Endothelial cell (in vitro differentiated cells): ENCODE measurements at places on chromosomes 3 and 15.

- no peak for DNase-seq
These were observed 306.5 kb upstream of the SLITRK3 start for GRCh38 chr3:165502707-165503106.

DNA sequence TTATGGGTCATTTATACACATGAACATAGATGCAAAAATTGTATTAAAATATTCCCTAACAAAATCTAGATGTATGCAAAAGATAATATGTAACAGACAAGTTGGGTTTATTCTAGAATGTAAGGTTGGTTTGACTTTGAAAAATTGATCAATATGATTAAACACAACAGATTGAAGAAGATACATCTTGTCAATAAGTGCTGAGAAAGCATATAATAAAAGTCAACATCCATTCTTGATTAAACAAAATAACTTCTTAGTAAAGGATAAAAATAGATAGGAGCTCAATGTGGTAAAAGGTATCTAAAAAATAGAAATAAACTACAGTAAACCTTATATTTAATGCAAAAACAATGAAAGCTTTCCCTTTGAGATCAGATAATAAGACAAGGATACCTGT is 38.3 kb downstream of the CCDC39 start:
- no peak for DNase-seq

DNA sequence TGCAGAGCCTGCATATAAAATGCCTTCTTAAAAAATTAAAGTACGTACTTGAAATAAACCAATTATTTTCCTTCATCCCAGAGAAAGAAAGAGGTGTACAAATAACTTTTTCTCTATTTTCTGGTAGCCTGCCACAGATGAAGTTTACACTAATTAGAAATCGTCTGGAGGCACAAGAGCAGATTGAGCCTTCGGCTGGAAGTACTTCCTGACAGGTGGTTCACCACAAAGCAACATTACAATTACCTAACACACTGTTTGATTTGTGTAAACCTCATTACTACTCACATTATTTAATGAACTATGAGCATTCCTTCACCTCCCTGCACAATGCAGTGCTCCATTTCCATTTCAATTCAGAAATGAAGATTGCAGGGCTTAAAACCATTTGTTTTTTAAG is 856.1 kb downstream of the SI start:
- no peak for DNase-seq

DNA sequence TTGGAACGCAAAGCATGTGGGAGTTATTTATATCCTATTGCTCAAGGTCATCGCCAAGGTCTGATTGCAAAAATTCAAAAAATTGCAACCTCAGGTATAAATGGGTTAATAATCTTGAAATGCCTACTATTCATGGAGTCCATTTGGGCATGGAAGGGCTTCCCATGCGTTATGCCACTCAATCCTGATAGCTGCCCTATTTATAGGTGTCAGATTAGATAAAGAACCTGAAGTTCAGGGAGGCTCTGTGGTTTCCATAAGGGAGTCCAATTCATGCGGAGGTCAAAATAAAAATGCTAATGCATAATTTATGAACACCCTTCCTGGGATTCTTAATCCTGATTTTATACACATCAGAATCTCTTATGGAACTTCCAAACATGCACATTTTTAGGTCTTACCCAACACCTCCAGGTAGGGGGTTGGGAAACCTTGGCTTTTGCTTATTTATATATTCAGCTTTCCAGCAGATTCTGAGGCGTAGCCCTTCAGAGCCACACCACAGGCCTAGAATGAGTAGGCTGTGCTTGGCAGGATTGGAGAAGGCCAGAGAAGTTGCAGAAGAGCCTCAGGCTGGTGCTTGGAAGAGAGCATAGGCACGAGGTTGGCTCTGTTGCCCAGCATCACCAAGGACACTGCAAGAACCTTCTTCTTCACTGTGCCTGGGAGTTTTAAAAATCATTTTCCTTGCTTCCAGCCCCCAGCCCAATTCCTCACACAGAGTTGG is 324.4 kb upstream of the CFAP20DC start:
- DNase-seq: no peak

DNA sequence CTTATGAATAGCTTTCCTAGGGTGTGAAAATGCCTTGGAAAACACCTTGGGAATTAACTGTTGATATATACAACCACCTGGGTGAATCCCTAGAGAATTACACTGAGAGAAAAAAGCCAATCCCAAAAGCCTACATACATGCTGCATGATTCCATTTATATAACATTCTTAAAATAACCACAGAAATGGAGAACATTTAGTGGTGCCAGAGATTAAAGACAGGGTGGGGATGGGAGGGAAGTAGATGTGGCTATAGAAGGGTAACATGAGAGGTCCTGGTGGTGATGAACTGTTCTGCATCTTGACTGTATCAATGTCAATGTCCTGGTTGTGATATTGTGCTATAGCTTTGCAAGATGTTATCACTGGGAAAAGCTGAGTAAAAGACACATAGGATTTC is 291.0 kb downstream of the CLSTN2 start:
- no peak for DNase-seq

- DNase-seq: no peak
These were observed 50.8 kb upstream of the CTNNB1 start for GRCh38 chr3:41148478-41148877.

GRCh38 chr3:50972029-50972428 is 297.3 kb downstream of the DOCK3 start:
- DNase-seq: no peak

- DNase-seq: no peak
These were observed 226.2 kb upstream of the ST8SIA2 start for GRCh38 chr15:92167451-92167850.

GRCh38 chr3:10753964-10754363 is 62.1 kb upstream of the SLC6A11 start:
- peak; percentile 89 for DNase-seq

GRCh38 chr3:72336114-72336651 is 512.1 kb downstream of the SHQ1 start:
- no peak for DNase-seq

DNA sequence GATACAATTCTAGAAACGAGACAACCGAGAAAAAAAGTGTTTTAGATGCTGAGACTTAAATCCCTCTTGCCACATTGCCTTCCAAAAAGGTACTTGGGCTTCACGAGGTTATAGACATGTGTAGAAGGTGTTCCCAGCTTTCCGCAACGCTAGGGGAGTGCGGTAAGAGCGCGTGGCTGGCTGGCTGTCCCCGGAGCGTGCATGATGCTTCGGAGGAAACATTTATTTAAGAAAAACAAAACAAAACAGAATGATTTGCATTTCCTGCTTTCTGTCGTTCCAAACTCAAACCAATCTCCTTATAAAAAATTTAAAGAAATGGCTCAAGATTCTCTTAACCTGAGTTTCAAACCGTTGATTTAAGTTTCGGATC is 841 bp downstream of the SLC6A20 start:
- DNase-seq: no peak

DNA sequence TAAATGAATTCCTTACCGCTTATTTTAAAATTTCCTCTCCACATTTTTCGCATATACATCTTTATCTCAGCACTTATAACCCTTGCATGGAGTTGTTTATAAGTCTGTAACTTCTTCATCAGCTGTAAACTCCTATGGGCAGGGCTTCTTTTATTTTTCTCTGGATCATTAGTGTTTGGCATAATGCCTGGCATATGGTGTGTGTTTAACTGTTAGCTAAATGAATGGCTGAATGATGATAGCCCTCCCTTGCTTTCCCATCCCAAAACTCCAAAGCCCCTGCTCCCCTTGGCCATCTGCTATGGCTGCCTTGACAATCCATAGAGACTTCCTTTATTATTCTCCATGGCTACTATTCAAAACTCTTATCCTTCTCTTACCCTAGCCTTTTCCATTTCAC is 48.1 kb upstream of the SEMA6D start:
- no peak for DNase-seq

DNA sequence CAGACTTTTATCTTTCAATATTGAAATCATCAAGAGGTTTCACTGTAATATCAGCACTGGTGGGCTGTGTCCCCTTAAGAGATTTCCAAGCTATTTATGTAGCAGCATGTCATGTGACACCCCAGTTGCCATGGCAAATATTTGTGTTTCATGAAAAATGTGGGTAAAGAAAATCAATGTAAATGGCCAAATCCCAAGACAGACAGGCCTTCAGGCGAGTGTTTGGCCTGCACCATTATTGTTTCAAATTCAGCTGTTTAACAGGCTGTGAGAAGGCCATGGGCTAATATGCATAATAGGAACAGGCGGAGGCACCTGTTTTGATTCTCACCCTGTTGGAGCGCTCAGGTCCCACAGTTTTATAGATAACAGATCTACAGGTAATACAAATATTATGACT is 104.2 kb downstream of the IQCH start:
- DNase-seq: no peak

DNA sequence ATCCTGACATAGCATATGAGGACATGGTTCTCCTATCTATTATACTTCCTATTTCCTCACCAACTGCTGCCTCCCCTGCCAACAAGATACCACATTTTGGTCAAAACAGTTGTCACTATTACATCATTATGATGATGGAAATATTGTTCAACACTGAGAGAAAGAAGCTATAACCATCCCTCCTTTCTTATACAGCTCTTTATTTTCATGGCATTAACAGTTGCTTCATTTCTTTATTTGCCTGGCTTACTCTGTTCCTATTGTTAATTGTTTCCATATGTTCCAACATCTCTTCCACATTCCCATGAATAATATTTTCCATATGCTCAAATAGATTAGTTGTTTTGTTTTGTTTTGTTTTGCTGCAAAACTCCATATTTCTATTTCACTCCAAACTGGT is 40.8 kb upstream of the FILIP1L start:
- DNase-seq: no peak

DNA sequence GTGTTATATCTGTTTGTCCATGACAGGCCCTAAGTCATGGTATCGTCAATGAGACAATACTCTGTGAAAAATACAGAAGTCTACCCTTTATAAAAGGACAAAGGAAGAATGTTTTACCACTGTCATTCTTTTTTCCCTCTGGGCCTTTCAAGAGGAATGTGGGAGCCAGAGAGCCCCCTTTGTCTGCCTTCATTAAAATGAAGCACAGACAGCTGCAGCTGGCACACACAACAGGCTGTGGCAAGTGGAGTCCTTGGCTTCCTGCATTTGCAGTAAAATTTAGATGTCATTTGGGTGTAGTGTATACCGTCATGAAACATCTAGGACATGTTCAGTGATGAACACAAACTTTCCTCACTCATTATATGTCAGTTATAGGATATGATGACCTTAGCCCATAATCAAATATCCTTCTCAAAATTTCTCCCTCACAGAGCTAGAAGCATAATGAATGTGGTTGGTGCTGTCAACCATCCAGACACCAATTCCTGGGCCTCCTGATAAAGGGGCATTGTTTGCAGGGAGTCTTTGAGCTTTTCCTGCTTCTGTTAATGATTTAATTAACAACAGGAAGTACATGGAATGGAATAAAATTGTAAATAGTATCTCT is 76.4 kb downstream of the DHX36 start:
- no peak for DNase-seq

GRCh38 chr3:167876620-167877281 is 141.2 kb downstream of the SERPINI1 start:
- no peak for DNase-seq

GRCh38 chr15:77173487-77173886 is 102.6 kb upstream of the TSPAN3 start:
- DNase-seq: no peak

DNA sequence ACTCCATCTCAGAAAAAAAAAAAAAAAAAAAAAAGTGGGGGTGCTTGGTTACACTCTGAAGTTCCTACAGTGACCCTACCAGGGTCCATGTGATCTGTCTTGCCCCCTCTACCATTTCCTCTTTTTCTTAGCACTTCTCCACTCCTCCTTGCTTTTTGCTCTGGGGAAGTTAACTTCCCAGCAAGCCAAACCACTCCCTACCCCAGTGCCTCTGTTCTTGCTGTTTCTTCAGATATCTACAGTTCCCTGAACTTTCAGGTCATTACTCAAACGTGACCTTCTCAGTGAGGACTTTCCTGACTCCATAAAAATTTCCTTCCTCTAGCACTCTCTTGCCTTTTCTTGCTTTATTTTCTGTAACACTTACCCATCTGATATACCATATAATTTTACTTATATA is 61.1 kb upstream of the GCNT3 start:
- no peak for DNase-seq

DNA sequence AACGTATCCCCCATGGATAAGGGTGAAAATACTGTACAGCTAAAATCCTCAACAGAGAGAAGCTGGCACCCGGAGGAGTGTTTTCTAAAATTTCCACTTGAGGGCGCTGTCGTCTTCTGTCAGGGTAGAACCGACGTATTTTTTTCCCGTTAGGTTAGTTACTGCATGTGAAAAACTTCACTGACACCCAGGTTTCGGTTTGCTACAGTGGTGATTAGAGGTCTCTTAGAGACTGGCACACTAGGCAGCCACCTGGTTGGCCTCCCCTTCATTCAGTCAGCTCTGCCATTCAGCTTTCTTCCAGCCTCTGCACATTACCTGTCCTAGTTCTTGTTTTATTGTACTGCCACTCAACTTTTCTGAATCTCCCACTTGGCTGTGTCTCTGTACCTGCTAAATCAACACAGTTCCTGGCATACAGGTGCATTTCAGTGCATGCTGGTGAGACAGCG is 18.4 kb downstream of the CCK start:
- peak; percentile 76 for DNase-seq

GRCh38 chr15:27871902-27872260 is 227.2 kb downstream of the OCA2 start:
- no peak for DNase-seq

GRCh38 chr15:72515591-72516389 is 41.7 kb downstream of the ARIH1 start:
- no peak for DNase-seq

GRCh38 chr3:42080453-42080872 is 10.7 kb upstream of the TRAK1 start:
- DNase-seq: no peak

DNA sequence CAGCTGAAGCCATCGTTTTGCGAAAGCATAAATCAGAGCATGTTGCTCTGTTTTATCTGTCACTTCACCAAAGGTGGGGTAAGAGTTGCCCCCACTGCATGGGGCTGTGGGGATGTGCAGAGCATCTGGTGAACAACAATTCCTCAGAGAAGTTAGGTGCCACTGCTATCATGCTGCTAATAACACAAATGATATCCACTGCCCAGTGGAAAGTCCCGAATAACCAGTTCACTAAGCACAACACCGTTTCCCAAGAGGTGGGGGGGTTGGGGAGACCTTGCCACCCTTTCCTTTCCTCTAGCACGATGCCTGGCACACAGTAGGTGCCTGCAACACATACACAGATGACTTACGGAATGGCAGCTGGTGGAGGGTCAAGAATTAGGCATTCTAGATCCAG is 38.6 kb downstream of the FAM3D start:
- DNase-seq: no peak

GRCh38 chr15:55630858-55631257 is 42.7 kb upstream of the PYGO1 start:
- DNase-seq: no peak

- no peak for DNase-seq
These were observed 55.4 kb downstream of the LIPC start for GRCh38 chr15:58487041-58487723.

- DNase-seq: no peak
These were observed 366.7 kb upstream of the SGO1 start for GRCh38 chr3:20552605-20553275.

DNA sequence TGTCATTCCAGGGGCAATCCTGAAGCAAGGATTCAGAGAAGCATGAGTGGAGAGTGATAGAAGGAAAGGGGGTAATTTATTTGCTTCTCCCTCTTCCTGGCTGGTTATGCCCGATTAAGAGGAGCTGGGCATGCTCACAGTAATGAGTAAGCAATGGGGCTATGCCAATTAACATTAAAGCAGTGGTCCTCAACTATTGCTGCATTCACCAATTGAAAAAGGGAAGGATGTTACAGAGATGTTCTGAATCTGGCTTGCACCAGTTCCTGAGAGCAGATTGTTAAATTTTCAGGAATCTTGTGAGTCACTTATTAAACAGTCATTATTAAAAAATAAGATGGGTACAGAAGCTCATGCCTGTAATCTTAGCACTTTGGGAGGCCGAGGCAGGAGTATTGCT is 85.9 kb upstream of the ZBTB20 start:
- no peak for DNase-seq
